ENCODE measurements at places on chromosomes 5 and 9.

- DNase-seq, result no peak
These were observed 2074.5 kb downstream of the MAT2B start for GRCh38 chr5:165579911-165580310.

DNA sequence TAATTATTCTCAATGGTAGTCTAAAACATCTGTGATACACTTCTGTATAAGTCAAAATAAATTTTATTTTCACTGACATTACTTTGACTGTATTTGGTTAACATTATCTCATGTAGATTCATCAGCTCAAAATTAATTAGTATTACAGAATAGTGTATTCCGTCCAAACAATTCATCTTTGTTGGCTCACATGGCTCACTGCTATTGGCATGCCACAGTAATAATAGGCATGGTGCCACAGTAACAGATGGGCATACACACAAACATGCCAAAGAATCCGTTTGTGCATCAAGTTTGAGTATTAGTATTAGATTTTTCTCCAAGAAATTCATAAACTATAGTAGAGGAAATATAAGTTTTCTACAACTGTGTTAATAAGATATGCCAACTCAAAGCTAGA lies 14.2 kb downstream of the AP3B1 start:
- DNase-seq, result no peak

- DNase-seq, result no peak
These were observed 42.2 kb downstream of the BAAT start for GRCh38 chr9:101342595-101342994.

DNA sequence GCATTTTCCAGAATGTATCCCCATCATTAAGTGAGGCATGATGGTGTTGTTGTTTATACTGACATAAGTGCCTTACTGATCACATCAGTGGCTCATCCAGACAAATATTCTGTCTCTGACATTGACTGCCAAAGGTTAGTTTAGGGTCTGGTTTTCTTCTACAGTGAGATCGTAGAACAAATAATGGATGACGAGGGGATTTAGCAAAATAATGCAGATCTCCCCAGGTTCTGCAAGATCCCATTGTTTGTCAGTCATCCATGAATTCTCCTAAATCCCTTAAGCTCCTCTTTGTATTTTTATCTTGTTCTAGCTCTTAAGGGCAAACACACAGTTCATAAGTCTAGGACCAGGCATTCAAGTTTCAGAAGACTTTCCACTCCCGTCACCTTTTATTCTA lies 93.1 kb upstream of the DHFR start:
- DNase-seq, result no peak

DNA sequence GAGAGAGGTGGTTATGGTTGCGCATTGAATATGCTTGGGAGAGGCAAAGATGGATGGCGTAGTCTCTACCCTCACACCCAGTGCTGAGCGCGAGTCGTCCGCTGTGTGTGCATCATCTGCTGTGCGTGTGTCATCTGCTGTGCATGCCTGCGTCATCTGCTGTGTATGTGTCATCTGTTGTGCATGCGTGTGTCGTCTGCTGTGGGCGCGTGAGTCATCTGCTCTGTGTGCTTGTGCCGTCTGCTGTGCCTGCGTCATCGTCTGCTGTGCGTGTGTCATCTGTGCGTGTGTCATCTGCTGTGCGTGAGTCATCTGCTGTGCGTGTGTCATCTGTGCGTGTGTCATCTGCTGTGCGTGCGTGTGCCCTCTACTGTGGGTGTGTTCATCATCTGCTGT lies 68.0 kb upstream of the IRX4 start:
- DNase-seq, result no peak

GRCh38 chr9:78601957-78602565 lies 305.1 kb downstream of the PSAT1 start:
- DNase-seq, result peak; percentile 43

- DNase-seq, result no peak
These were observed 277.4 kb downstream of the FBXL17 start for GRCh38 chr5:108104448-108104847.

- DNase-seq, result peak; percentile 72
These were observed 2.6 kb upstream of the OLFML2A start for GRCh38 chr9:124774129-124774978.

DNA sequence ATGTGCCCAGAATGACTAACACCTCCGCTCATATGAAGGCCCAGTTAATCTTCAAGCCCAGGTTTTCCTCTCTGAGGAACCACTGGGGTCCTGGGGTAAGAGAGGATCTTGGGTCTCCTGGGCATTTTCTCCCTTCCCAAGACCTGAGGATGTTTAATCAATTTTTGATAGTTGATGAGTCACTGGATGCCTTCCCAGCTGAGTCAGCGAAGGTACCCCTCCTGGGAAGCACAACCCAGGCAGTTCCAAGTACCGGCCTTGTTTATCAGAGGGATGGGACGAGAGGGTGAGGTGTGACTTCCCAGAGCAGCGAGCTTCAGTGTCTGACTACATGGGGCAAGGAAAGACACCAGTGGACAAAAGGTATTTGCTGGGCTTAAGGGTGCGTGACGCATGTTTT lies 119.6 kb upstream of the IL12B start:
- DNase-seq, result peak; percentile 21

GRCh38 chr9:126796758-126797157 lies 8.1 kb upstream of the ZBTB43 start:
- DNase-seq, result no peak

DNA sequence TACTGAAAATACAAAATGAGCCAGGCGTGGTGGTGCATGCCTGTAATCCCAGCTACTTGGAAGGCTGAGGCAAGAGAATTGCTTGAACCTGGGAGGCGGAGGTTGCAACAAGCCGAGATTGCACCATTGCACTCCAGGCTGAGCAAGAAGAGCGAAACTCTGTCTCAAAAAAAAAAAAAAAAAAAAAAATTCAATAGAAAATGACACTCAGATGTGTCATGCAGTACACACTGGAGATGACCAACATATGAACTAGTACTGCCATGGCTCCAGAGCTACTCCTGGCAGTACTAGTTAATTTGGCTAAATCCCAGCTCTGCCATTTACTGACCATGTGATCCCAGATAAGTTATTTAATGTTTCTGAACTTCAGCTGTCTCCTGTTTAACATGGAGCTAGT lies 7.3 kb downstream of the ATOX1 start:
- no peak for DNase-seq

GRCh38 chr5:54520940-54521339 lies 3.4 kb downstream of the SNX18 start:
- DNase-seq, result no peak
